Stimulated activated CD4-positive, alpha-beta T cell treated with anti-CD3 and anti-CD28 coated beads, Interleukin-1b, Interleukin-23, amount 100 ng/mL, for 1 hour (primary cell): ENCODE measurements at places on chromosomes 16 and 17.

- no peak for DNase-seq
Measured at GRCh38 chr16:28835864-28836760, 10.0 kb downstream of the TUFM start.

- no peak for DNase-seq
Measured at GRCh38 chr17:78808163-78808562, 26.1 kb upstream of the CYTH1 start.

DNA sequence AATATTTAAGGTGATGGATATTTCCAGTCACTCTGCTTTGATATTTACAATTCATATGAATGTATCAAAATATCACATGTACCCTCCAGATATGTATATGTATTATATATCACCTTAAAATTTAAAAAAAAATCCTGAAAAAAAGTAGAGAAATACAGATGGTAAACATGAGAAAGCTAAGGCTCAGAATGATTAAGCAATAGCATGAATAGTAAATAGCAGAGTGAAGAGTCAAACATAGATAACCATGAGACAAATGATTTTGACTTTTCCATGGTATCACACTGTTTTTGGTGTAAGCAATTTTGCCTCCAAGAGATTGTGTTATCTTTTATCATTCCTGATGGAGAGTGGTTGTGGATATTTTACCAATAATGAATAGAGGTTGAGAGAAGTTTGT lies 868.8 kb downstream of the CDH11 start:
- DNase-seq, result no peak

DNA sequence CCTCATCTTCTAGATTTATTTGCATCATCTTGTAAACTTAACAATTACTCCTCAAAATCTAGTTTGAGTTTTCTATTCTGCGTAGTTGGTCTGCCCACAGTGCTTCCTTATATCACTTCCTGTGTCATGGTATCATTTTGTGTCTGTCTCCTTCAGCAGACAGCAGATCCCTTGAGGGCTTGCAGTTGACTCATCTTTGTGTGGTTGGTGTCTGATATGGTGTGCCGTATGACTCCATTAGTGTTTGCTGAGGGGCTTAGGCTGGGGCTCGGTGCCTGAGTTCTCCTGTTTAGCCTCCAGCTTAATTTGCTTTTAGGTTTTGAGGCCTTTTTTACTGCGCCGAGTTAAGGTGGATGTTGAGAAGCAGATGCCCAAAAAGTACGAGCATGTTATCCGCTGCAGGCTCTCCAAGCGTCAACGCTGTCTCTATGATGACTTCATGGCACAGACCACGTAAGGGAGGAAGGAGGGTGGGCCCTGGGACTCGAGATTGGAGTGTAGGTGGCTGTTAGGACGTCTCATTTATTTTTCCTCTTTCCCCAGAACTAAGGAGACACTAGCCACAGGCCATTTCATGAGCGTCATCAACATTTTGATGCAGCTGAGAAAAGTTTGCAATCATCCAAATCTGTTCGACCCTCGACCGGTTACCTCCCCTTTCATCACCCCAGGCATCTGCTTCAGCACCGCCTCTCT lies 16.9 kb downstream of the SRCAP start:
- DNase-seq, result no peak

DNA sequence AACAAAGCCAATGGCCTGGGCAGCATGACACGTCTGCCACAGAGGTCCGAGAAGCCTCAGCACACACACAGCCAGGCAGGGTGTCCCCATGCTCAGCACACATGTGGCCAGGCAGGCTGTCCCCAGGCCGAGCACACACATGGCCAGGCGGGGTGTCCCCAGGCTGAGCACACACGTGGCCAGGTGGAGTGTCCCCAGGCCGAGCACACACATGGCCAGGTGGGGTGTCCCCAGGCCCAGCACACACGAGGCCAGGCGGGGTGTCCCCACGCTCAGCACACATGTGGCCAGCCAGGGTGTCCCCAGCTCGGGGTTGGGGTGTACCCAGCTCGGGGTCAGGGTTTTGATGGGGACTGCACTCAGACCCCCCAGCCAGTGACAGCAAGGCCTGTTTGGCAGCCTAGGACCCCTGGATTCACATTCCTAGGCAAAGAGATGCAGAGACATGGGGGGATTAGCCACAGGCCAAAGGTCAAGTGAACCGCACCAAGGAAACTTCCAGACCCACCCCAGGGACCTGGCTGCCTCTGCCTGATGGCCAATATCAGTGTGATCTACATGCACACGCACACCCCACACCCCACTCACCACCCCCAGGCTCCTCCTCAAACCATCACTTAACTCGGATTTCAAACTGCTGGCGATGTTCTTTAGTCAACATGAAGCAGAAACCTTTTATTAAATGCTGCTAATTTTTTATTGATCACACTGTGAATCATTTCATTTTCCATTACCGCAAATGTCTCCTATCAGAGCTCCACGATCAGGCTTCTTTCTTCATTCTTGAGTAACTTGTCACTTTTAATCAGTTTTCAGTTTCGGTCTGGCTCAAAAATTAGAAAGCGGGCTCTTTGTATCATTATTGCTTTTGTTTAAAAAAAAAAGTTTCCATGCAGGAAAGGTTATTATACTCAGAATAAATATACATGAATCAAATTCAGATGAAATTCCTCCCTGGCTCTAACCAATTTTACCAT lies 111.4 kb downstream of the ZNF423 start:
- DNase-seq, result no peak

- DNase-seq, result no peak
Measured at GRCh38 chr16:68432701-68433100, 15.6 kb downstream of the SMPD3 start.

- no peak for DNase-seq
Measured at GRCh38 chr16:7646821-7647500, 314.3 kb downstream of the RBFOX1 start.

- no peak for DNase-seq
Measured at GRCh38 chr16:85002608-85003007, 8.7 kb downstream of the ZDHHC7 start.

GRCh38 chr17:600576-601243 lies 113.9 kb downstream of the VPS53 start:
- DNase-seq, result no peak

- no peak for DNase-seq
Measured at GRCh38 chr16:55605754-55606336, 39.4 kb downstream of the CAPNS2 start.

- DNase-seq, result no peak
Measured at GRCh38 chr16:57032346-57032745, 43.0 kb downstream of the NLRC5 start.

DNA sequence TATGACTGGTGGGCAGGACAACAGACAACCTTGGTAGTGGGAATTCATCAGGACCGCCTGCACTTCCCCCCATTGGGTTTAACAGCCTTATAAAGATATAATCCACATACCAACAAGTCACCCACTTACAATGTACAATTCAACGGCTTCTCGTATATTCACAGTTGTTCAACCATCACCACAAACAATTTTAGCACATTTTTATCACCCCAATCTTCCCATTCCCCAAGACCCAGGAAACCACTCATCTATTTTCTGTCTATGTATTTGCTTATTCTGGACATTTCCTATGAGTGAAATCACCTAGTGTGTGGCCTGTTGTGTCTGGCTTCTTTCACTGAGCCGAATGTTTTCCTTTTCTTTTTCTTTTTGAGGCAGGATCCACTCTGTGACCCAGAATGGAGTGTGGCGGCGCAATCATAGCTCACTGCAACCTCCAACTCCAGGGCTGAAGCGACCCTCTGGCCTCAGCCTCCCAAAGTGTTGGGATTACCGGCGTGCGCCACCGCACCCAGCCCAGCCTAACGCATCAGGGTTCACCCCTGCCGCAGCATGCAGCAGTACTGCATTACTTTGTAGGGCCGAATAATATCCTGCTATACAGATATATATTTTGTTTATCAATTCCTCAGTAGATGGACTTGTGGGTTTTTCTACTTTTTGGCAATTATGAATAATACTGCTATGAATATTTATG lies 10.9 kb downstream of the ANKS3 start:
- no peak for DNase-seq

DNA sequence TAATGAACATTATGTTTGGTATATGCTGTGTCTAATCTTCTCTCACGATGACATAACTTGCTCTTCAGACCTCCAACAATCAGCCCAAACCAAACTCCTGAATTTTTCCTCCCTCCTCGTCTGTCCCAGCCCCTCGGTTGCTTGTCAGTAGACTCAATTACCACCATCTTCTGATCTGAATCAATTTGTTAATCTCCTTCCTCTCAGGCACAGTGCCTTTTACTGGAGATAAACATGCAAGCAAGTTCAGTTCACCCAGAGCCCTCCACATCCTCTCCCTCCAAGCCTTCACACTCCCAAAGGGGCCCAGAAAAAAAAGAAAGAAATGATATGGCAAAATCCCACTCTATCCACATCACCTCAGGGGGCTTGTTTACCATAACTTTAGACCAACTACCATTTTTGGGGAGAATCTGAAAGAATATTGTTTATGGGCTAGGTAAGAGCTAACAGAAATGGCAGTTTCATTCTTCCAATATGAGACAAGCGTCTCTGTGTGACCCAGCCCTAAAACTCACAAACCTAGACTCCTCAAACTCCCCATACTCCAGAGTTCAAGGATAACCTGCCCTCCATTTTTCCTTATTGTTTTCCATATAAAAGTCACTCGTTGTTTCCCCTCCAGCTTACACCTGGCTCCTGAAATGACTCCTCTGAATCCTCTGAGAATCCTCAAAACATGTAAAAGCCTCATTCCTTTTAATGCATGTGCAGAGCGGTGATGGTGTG lies 1.5 kb downstream of the TEX2 start:
- DNase-seq, result no peak

GRCh38 chr16:87201052-87201451 lies 116.1 kb downstream of the C16orf95 start:
- no peak for DNase-seq

- no peak for DNase-seq
Measured at GRCh38 chr16:9381399-9381798, 290.0 kb downstream of the HAPSTR1 start.

- no peak for DNase-seq
Measured at GRCh38 chr17:39705786-39706348, 6.0 kb downstream of the ERBB2 start.

- DNase-seq, result no peak
Measured at GRCh38 chr17:65103431-65103830, 33.7 kb upstream of the RGS9 start.

GRCh38 chr17:37463039-37463438 lies 26.7 kb upstream of the DUSP14 start:
- DNase-seq, result no peak

GRCh38 chr16:81575834-81576233 lies 131.2 kb downstream of the CMIP start:
- no peak for DNase-seq

DNA sequence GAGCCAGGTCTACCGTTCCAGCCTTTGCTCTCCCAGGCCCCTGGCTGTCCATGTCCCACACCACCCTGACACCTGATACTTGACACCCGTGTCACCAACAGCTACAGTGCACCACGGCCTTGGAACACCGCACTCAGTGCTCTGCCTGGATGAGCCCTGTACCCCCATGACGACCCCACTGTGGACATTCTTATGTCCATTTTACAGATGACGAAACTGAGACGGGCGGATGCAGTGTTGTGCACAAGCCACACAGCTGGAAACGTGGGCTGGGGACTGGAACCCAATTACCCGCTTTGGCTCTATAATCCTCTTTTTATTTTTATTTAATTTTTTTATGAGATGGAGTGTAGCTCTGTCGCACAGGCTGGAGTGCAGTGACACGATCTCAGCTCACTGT lies 83.6 kb upstream of the CBX4 start:
- no peak for DNase-seq

DNA sequence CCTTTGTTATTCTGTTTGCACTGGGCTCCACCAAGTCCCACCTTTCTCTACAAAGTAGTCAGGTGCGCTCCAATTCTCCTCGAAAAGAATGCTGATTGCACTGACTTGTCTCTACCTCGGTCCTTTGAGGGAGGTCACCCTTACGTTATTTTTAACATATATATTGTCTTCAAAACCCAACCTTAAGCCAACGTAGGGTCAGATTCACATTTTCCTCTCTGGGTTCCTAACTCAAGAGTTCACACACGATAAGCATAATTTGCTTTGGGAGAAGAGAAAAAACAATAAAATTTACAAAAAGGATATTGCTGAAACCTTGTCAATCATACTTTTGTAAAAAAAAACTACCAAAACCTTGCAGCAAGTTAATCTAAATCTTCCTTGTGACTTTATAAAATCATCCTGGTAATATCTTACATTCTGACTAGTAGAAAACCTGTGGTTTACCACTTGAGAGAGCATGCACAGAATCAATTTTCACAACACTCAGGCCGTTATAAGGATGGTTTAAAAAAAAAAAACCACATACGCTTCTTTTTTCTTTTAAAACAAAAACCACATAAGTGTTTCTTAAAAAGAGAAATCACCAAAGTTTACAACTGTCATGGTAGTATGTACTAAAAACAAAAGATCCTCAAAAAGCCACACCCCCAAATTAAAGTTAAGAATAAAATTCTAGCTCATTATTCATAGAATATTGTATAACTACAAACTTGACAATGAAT lies 72.2 kb upstream of the TRAP1 start:
- no peak for DNase-seq

- DNase-seq, result no peak
Measured at GRCh38 chr17:42155614-42156045, 841 bp upstream of the RAB5C start.

- no peak for DNase-seq
Measured at GRCh38 chr17:63274146-63274545, 172.0 kb downstream of the CYB561 start.

DNA sequence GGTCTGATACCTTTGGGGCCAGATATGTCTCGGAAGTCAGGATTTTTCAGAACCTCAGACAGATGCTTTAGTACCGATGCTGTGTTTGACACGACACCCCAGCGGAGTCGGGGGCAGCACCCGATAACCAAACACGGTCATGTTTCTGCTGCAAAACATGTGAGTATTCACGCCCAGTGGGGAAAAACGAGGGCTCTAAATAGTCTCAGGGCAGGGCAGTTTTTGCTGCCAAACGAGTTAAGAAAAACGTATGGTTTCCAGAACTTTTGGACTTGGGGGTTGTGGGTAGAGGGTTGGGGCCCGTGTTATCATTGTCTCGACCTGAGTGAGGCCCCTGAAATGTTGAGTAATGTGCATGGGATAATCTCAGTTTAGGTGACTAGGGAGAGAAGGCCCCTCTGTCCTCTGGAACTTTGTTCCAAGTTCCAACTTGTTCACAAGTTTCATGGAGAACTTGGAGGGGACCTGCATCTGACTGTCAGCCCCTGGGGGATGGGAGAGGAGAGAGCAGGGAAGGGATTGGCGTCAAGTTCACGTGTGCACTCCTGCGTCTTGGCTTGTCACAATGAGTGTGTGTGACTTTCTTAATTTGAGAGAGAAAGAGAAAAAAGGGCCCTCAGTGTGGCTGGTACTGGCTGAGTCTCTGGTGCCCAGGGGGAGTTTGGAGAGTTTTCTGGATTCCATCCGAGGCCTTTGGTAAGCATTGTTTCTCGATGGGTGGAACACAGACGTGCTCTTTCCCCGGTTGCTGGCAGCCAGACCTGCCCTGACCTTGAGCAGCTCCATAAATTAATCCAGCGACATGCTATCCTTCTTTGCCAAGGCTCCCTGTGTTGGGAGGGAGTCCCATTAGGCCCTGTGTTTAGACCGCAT lies 83.9 kb upstream of the CIBAR2 start:
- no peak for DNase-seq

DNA sequence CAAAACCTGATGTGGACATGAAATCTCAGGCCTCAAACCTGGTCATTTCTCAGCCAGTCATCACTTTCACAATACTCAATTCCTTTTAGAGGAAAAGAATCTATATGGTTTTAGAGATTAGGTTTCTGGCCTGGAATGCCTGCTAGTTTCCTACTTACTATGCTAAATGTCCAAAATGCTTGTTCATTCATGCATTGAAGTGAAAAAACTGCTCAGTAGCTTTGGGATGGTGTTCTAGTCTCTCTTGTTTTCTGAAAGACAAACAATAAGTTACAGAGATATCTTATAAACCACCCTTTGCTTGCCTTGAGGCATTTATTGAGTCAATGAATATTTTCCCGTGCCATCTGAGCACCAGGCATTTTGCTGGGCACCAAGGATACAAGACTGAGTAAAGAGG lies 1146.5 kb upstream of the GOT2 start:
- DNase-seq, result no peak
